GOT3 (cell line): ENCODE measurements at places on chromosomes 7 and 10.

DNA sequence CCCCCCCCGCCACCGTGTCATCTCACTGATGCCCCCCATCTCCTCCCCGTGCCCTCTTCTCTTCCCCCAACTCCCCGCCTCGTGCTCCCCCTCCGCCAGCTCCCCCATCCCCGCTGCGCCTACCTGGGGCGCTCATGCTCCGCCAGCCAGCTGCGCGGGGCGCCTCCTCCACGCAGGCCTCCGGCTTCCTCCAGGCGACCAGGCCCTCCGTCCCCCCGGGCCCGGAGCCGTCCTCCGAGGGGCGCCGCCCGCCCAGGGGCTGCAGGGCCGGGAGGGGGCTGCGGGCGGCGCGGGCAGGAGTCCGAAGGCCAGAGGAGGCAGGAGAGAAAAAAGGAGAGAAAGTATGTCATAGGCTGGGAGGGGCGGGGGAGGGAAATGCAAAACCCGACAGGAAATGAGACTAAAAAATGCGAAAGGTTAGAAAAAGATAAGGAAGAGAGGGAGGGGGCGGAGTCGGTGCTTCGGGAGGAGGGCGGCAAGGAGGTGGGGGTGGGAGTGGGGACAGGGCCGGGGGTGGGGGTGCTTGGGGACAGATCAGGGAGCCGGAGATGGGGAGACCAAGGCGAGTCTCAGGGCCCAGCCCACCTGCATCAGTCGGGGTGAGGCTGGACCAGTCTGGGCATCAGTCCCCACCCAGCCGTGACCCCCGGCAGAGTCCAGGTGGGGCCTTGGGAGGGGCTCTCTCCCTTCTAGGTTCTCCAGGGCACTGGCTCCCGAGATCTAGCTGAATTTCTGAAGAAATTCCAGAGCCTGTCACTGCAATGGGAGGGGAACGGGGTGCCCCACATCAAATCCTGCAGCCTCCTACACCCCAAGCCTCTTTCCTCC is at the start of gene CARD11:
Gene CARD11, minus strand, starts transcription at position 324 of the 828 bp plus-strand sequence. CDS start 85,361 bp downstream, outside the sequence.
- no peak for DNase-seq

GRCh38 chr7:106704000-106704840 is 43.3 kb upstream of the CCDC71L start:
- no peak for DNase-seq

DNA sequence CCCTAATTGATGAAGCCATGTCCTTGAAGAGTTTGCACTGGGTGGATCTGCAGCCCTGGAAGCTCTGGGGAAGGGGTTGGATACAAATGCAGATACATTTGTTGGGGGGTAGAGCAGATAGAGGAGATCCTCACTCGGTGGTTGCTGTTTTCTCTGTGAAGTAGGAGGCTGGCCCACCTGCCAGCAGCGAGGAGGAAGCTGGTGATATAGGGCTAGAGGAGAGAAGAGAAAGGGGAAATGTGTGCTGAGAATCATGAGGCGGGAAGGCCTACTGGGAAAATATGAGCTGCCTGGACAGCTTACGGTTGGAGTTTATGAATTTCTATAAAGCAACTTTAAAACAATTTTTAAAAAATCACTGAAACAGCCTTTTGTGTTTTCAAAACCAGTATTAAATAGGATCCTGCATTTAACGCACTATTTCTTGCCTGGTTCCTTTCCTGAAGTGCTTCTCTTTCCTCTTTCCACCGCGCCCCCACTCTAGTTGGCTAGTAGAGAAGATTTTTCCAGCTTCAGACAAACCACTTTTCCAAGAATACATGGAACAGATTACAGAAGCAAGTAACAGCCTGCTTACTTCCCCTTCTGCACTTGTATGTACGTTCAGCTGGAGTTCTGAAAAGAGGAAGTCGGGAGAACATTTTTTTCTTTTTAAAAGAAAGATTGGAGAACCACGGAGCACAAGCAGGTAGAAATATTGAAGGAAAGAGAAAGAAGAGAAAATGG is 100.6 kb upstream of the GLCCI1 start:
- no peak for DNase-seq

- no peak for DNase-seq
Observed at GRCh38 chr7:149459540-149460452, 1.1 kb downstream of the ZNF777 start.

- no peak for DNase-seq
Observed at GRCh38 chr7:100066953-100067352, 14.6 kb downstream of the ZNF3 start.

- DNase-seq: no peak
Observed at GRCh38 chr10:131934769-131935168, 34.0 kb downstream of the PPP2R2D start.

GRCh38 chr7:985915-986741 is 3.1 kb downstream of the CYP2W1 start:
- DNase-seq: no peak

DNA sequence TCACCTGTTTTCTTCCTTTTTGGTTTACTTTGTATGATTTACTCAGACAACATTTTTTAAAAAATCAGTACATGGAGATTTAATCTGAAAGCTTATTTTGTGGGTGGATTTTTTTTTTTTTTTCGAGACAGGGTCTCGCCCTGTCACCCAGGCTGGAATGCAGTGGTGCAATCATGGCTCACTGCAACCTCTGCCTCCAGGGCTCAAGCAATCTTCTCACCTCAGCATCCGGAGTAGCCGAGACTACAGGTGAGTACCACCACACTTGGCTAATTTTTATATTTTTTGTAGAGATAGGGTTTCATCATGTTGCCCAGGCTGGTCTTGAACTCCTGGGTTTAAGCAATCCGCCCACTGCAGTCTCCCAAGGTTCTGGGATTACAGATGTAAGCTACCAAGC is 2.5 kb downstream of the GSTO1 start:
- DNase-seq: no peak

GRCh38 chr10:52906046-52906445 is 133.5 kb upstream of the MBL2 start:
- DNase-seq: no peak
